ENCODE measurements at places on chromosomes 16 and 17.

DNA sequence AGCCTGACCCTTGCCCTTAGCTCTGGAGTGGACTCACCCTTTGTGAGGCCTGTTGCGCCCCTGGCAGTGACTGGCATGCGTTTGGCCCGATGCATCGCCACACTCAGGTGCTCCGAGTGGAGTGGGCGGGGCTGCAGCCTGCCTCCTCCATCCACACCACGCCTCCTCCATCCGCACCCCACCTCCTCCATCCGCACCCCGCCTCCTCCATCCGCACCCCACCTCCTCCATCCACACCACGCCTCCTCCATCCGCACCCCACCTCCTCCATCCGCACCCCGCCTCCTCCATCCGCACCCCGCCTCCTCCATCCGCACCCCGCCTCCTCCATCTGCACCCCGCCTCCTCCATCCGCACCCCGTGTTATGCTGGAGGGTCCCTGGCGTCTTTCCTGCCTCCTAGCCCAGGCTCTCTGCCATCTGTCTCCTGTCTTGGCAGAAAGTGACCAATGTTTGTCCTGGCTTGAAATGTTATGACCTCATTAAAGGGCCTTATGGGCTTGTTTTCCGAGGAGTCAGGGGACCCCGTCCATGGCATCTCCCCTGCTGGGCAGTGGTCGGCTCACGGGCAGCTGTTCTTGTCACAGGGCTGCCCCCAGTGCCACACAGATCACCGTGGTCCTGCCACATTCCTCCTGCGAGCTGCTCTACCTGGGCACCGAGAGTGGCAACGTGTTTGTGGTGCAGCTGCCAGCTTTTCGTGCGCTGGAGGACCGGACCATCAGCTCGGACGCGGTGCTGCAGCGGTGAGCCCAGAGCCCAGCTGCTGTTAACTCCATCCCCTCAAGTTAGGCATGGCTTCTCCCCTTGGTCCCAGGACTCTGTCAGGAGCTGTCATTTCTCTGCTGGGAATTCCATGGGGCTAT is 28.7 kb upstream of the MYO15B start:
- no peak for DNase-seq

DNA sequence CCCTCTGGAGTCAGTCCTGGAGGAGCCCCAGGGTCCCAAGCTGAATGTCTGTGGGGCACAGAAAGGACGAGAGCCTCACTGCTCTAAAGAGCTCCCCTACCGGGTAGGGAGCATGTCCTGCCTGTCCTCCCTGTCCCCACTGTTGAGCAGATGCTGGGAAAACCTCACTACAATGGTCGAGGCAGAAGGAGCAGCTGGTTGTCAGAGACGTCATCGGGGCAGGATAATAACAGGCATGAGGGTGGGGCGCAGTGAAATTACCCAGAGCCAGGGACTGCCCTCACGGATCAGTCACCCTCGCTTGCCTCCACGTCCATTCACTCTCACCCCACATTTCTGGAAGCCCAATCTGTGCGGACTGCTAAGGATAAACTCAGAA is 538 bp downstream of the TM4SF5 start:
- DNase-seq: no peak

- no peak for DNase-seq
These were observed 72.6 kb downstream of the SYCE1L start for GRCh38 chr16:77271532-77272426.

- no peak for DNase-seq
These were observed 28.1 kb downstream of the PMP22 start for GRCh38 chr17:15237106-15237425.

- DNase-seq: no peak
These were observed 15.8 kb downstream of the MEOX1 start for GRCh38 chr17:43645765-43646481.
